Stimulated activated CD8-positive, alpha-beta memory T cell treated with anti-CD3 and anti-CD28 coated beads, Interleukin-15, amount 100 ng/mL, for 4 hours (primary cell): ENCODE measurements at places on chromosomes 11 and 22.

- no peak for DNase-seq
Measured at GRCh38 chr11:8830641-8831040, 80.3 kb upstream of the AKIP1 start.

- DNase-seq = no peak
Measured at GRCh38 chr11:9626496-9627394, 37.1 kb upstream of the SWAP70 start.

GRCh38 chr11:69711822-69712801 lies 8.3 kb upstream of the FGF19 start:
- no peak for DNase-seq

DNA sequence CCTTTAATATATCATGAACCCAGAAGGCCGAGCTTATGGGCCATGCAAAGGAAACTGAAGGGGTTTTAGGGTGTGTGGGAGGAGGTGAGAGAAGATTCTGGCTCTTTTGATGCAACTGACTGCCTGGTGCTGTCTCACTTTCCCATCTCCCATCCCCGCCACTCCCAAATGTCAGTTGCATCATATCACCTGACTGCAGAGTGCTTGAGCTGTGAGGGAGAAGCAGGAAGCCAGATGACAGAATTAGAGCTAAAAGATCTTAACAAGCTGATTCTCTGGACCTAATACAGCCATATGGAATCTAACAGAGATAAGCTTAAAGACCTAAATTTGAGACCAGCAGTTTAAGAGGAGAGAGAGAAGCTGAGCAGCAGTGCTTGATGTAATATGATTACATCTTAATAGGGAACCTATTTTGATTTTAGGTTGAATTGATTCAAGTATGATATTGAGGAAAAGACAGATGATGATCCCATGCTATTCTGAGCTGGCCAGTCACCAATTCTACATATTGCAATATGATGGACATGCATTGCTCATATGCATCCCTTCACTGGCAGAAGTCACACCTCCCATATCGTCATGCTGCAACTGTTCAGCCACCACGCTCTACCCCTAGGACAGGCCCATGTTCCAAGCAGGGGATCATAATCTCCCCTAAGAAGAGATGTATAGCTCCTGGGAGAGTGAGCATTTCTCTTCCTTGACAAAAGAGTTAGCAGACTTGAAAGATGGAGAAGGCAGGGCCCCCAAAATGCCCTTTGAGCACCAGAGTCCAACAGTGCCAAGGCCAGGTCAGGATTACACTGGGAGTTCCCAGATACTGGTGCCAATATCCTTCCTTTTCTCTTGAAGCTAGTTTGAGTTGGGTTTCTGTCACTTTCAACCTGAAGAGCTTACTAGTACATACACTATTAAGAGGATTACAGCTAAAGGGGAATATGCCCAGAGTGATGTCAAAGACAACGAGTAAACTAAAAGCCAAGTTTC lies 44.9 kb downstream of the PLEKHA7 start:
- DNase-seq = no peak

DNA sequence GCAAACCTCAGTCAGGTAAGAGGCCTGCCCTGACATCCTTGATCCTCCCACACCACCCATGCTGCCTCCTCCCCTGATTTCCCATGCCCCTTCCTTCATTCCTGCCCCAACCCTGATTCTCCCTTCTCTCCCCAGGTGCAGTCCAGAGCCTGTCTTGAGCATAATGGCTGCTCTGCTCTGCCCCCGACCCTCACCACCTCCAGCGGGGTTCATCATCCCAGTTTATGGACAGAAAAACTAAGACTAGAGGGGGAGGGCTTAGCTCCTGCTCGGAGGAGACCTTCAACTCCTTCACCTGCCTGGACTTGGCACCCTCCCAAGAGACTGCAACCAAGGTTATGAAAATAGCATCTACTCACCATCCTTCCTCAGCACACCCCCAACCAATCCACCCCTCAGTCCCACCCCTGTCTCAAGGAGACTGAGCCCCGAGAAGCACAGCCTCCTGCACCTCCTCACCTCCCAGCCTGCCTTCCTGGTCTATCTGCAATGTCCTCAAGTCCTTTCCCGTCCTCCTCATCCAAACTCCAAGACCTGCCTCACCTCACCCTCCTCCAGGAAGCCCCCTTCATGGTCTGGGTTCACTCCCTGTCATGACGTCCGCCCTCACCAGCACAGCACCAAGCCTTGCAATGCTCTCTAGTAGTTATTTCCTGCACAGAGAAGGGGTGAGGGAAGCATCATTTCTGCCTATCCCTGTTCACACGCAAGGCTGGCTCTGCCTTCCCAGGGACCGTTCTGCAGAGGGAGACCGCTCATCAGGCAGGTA lies 103.1 kb downstream of the PDE2A start:
- no peak for DNase-seq

GRCh38 chr11:6539748-6540268 lies 42.7 kb downstream of the DNHD1 start:
- DNase-seq = no peak

- no peak for DNase-seq
Measured at GRCh38 chr11:73972187-73972586, 10.5 kb downstream of the UCP2 start.

- DNase-seq = no peak
Measured at GRCh38 chr11:127461241-127462064, 460.9 kb upstream of the KIRREL3 start.

- DNase-seq = no peak
Measured at GRCh38 chr22:44627521-44628139, 74.4 kb upstream of the PRR5 start.

GRCh38 chr11:30009060-30009459 lies 7.8 kb downstream of the KCNA4 start:
- DNase-seq = no peak
